ENCODE measurements at places on chromosomes 4 and X.

DNA sequence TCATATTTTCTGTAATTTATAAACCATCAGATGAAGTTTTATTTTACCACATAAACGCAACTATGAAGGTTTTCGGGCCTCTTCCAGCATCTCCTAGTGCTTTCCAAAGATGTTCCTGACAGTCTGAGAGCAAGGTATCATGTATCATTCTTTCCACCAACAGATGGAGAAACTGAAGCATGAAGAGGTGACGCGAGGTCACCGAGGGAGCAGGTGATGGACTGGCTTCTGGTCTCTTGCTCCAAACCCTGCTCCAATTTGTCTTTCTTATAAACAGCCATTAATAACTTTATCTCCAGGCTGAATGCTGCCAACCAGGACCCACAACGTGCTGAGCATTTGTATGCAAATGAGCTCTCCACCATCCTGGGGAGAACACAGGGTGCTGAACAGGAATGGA lies 86.3 kb upstream of the MAML3 start:
- no peak for DNase-seq
- no peak overlapping the region for H3K27ac ChIP-seq
- no peak overlapping the region for H3K4me3 ChIP-seq
- no peaks in the 10 kb centered on the region for H3K36me3 ChIP-seq

DNA sequence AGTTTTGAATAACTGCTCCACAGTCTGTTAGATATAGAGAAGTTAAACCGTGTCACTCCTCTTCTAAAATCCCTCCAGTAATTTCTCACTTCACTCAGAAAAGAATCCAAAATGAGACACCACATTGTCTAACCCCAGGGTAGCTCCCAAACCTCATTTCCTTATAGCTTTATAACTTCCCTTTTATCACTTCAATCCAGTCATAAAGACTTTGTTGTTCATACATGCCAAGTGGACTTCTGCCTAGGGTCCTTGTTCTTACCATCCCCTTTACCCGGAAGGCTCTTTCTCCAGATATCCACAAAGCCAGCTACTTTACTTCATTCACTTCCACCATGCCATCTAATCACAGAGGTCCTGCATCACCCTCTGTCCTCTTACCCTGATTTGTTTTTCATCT lies 156.2 kb downstream of the GABRB1 start:
- H3K27me3 ChIP-seq, result no peaks in the 10 kb centered on the region
- no peak overlapping the region for H3K27ac ChIP-seq
- no peaks in the 10 kb centered on the region for H3K4me1 ChIP-seq
- no peak overlapping the region for H3K4me3 ChIP-seq
- DNase-seq, result no peak
- no peaks in the 10 kb centered on the region for H3K36me3 ChIP-seq

DNA sequence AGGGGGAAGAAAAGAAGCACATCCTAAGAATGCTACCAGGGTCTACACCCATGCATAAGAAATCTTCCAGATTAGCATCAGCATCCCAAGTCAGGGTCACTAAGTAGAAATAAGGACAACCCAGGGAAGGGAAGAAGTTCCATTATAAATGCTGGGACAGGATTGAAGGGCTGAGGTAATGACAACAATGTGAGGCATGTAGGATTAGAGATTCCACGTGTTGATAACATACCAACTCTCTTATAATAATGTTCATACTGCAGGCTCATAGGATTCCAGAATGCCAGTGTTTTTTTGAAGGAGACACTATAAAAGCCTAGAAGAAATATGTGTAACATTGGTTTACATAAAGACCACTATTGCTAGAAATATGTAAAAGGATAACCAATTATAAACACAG lies 201.2 kb downstream of the MID1IP1 start:
- no peaks in the 10 kb centered on the region for H3K4me1 ChIP-seq
- no peaks in the 10 kb centered on the region for H3K27me3 ChIP-seq
- H3K27ac ChIP-seq, result no peak overlapping the region
- no peaks in the 10 kb centered on the region for H3K36me3 ChIP-seq
- DNase-seq, result no peak

DNA sequence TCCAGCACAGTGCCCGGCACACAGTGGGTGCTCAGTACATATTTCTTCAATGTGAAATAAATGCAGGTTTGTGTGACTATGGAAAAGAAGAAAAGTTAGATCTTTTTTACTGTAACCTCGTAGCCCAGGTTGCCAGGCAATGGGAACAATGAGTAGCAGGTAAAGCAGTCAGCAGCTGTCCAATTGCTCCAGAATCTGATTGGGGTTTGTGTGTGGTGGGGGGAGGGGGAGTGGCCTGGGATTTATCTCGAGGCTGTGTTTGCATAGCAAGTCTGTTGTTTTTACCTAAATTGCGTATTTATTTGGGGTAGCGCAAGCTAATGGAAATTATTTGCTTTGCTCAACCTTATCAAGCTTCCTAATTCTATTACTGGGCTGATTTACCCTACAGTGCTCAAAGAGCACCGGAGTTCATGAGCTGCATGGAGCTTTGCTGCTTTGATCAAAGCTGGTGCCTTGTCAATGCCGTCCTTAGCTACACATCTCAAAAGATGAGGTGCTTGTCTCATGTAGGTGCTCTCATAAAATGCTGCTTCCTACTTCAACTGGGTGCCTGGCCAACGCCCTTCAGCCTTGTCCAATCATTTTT lies 145.0 kb upstream of the DGKK start:
- no peaks in the 10 kb centered on the region for H3K36me3 ChIP-seq
- DNase-seq, result no peak
- H3K27me3 ChIP-seq, result no peaks in the 10 kb centered on the region
- H3K27ac ChIP-seq, result no peak overlapping the region
- H3K4me3 ChIP-seq, result no peak overlapping the region
- no peaks in the 10 kb centered on the region for H3K4me1 ChIP-seq

DNA sequence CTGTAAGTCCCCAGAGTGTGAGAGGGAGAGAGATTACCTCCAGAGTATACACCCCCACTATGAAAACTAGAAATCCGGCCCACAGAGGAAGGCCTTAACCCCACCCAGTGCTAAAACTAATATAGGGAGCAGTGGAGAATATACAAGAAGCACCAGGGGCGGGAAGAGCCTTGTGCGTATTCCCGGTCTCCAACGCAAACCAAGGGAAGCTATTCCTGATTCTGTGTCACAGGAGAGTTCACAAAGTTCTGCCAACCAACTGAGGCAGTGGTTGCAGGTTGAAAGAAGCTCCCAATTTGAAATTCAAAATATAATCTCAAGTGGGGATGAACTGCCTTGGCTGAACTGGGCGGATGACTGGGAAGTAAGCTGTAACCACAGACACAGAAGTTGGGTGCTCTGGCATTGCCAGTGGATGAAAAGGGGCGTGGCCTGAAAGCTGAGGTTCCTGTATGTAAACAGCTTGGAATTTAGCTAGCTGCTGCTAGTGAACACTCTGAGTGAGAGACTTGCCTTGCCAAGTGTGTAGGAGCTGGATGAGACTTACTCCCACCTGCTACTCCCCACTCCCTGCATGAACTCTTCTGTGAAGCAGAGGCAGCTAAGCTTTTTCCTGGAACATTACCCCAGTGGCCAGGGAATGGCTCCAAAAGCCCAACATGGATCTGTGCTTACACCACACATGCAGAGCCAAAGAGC lies 32.7 kb downstream of the ELF2 start:
- no peak for DNase-seq
- H3K4me1 ChIP-seq, result peaks cover 7% of the 10 kb centered on the region
- no peak overlapping the region for H3K27ac ChIP-seq
- no peaks in the 10 kb centered on the region for H3K27me3 ChIP-seq
- no peak overlapping the region for H3K4me3 ChIP-seq
